T-helper 17 cell (primary cell): ENCODE measurements at places on chromosomes 7 and 10. TPM values are rescaled to one million over a fixed set of nuclear protein-coding genes. Genes with fewer than 3 reads are reported as not detected.

TFR2 gene
- 4.5 TPM for total RNA-seq

PTPN20 gene
- total RNA-seq: 0.34 TPM

FAM25A gene
- not detected for total RNA-seq

CYP2E1 gene
- 14.5 TPM for total RNA-seq

GARIN1A gene
- total RNA-seq: 0.80 TPM

GALNT17 gene
- not detected for total RNA-seq

OSBPL3 gene
- 54.8 TPM for total RNA-seq

HPSE2 gene
- total RNA-seq: not detected

CHST3 gene
- not detected for total RNA-seq

ASZ1 gene
- not detected for total RNA-seq

TSPAN12 gene
- total RNA-seq: not detected

ACTL6B gene
- total RNA-seq: not detected

TDRD1 gene
- total RNA-seq: not detected

CCL26 gene
- total RNA-seq: not detected

AGBL3 gene
- total RNA-seq: 2.1 TPM

NPSR1 gene
- total RNA-seq: not detected

SNX8 gene
- 9.3 TPM for total RNA-seq

THSD7A gene
- total RNA-seq: 0.07 TPM

OR9A2 gene
- not detected for total RNA-seq

TMEM225B gene
- total RNA-seq: 0.96 TPM

CADPS2 gene
- not detected for total RNA-seq

OPN4 gene
- not detected for total RNA-seq

PPP1R3A gene
- total RNA-seq: not detected

TMEM229A gene
- total RNA-seq: not detected

LFNG gene
- total RNA-seq: 116 TPM

MBL2 gene
- not detected for total RNA-seq

BPGM gene
- 9.9 TPM for total RNA-seq

ATOH7 gene
- not detected for total RNA-seq

PLAC9 gene
- not detected for total RNA-seq

PRKCQ gene
- total RNA-seq: 70.0 TPM

TCAF2 gene
- total RNA-seq: 27.1 TPM

ZNF282 gene
- 14.6 TPM for total RNA-seq

CYP26C1 gene
- 0.18 TPM for total RNA-seq

TAS2R4 gene
- 0.50 TPM for total RNA-seq

NEUROD6 gene
- not detected for total RNA-seq

FAM241B gene
- total RNA-seq: 8.1 TPM

DRGX gene
- total RNA-seq: not detected

CD36 gene
- 8.7 TPM for total RNA-seq

HMX3 gene
- not detected for total RNA-seq

WNT8B gene
- not detected for total RNA-seq

FAM13C gene
- total RNA-seq: not detected

CCDC136 gene
- total RNA-seq: 7.7 TPM

IFIT1B gene
- not detected for total RNA-seq

PON3 gene
- not detected for total RNA-seq

LIPM gene
- not detected for total RNA-seq

CLDN12 gene
- total RNA-seq: 4.1 TPM

NPTX2 gene
- total RNA-seq: not detected

ERVW-1 gene
- not detected for total RNA-seq

PRLHR gene
- total RNA-seq: not detected

AGMO gene
- not detected for total RNA-seq

PAX4 gene
- not detected for total RNA-seq

ZNF398 gene
- total RNA-seq: 17.2 TPM

CFAP46 gene
- not detected for total RNA-seq

HOXA3 gene
- not detected for total RNA-seq

SRRM3 gene
- not detected for total RNA-seq
